ENCODE measurements at places on chromosomes 5 and 9.

- no peak for DNase-seq
Measured at GRCh38 chr5:133299021-133299420, 247.2 kb downstream of the HSPA4 start.

GRCh38 chr5:149766460-149767280 lies 36.6 kb downstream of the PPARGC1B start:
- no peak for DNase-seq

DNA sequence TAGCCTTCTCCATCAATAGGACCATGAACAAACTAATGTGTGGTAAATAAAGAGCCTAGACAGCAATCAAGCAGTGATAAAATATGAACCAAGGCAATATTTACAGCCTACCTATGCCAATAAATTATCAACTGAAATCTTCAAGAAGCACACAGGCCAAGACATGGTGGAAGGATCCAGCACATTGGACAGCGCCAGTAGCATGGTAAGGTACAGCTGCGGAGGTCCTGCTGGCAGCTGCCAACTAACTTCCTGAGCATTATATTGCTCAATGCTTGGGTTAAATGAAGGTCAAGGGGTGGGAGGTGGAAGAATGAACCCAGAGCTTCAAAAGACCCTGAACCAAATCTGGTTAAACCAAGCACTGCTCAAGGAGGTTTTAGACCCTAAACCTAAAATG lies 16.5 kb upstream of the SPDL1 start:
- no peak for DNase-seq

GRCh38 chr5:132101385-132101880 lies 27.8 kb downstream of the CSF2 start:
- no peak for DNase-seq

GRCh38 chr5:149647334-149647733 lies 66.0 kb downstream of the ARHGEF37 start:
- no peak for DNase-seq

DNA sequence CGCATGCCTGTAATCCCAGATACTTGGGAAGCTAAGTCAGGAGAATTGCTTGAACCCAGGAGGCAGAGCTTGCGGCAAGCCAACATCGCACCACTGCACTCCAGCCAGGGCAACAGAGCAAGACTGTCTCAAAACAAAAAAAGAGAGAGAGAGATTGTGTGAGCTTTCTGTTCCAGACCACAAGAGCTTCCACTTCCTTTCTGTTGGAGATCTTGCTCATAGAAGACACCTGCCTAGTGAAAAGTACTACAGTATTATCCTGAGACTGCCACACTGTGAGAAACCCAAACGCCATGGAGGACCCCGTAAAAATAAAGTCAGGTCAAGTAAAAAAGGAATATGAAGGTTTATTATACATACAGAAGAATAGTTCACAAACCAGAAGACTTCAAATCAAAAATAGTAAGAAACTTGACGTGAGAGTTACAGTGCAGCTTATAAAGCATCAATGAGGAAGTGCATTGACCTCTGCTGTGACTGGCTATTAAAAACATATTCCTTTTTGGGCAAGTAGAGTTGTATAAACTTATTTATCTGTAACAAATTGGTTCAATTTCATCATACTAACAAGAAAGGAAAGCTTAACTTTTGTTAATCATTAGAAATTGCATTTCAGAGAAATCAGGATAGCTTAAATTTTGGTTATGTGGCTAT lies 4.3 kb upstream of the EMB start:
- no peak for DNase-seq

GRCh38 chr9:99272836-99273235 lies 50.8 kb downstream of the SEC61B start:
- no peak for DNase-seq

DNA sequence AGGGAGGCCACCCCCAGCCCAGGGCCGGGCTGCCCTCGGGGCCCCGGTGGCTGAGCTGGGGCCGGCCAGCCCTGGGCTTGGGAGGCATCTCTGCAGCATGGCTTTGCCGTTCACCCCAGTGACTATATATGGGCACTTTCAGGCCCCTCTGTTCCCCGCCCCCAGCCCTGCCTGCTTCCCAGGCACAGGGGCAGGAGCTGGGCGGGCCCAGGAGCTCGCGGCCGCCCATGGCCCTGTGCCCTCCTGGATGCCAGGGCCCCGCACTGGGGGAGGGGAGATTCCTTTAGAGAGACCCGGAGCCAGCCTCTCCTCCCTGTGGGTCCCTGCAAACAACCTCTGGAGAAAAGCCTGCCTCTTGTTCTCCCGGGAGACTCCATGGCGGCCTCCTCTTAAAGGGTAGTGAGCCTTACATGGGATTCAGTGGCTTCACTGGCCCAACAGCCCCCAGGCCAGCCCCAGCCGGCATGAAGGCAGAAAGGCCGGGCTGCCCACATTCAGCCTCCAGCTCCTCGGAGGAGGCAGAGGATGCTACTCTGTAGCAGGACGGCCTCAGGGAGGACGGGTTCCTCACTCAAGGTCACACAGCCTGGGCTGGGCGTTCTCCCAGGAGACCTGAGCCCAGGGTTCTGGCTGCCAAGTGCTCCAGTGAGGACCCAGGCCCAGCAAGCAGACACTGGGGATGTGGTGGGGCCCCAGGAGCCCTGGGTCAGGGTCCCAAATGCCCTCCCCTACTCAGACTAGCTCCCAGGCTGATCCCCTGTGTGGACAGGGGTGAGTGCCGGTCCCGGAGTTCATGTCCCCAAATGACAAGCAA lies 4.1 kb downstream of the NACC2 start:
- DNase-seq, result no peak

DNA sequence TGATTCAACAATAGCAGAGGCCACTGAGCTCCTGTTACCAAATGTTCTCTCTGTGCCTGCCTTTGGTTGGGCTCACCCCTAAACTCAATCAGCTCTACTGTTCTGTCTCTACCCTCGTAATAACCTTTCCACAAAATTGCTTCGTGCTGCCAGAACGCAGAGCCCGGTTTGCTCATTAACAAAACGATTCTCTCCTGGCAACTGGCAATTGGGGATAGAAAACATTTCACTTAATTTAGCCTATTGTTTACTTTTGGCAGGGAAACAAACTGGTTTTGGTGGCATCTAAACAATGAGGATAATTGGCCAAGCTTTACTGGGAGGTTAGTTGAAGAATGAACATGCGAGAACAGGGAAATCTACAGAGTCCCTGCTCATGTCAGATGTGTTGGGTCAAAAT lies 56.6 kb downstream of the SLC28A3 start:
- no peak for DNase-seq

GRCh38 chr5:180795771-180796313 lies 6.8 kb downstream of the MGAT1 start:
- no peak for DNase-seq

GRCh38 chr5:1228120-1228519 lies 2.9 kb downstream of the SLC6A18 start:
- DNase-seq, result no peak

DNA sequence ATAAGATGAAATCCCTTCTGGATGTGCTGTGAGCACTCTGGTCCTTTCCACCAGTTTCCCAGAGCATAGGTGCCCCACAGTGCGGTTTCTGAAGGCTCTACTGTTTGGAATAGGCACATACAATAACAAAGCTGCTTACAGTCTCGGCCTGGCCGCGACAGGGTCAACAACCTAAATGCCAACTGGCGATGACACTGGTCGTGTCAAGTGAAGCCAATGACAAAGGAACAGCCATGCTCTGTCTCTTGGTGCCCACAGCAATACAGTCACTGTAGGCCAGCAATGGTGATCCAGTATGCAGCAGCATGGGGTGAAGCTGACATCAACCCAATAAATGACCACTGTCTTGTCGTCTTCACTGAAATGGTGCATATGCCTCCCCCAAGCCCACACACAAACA lies 47.8 kb upstream of the EQTN start:
- no peak for DNase-seq

- DNase-seq, result peak; percentile 48
Measured at GRCh38 chr9:76218886-76219445, 175.3 kb downstream of the RFK start.

DNA sequence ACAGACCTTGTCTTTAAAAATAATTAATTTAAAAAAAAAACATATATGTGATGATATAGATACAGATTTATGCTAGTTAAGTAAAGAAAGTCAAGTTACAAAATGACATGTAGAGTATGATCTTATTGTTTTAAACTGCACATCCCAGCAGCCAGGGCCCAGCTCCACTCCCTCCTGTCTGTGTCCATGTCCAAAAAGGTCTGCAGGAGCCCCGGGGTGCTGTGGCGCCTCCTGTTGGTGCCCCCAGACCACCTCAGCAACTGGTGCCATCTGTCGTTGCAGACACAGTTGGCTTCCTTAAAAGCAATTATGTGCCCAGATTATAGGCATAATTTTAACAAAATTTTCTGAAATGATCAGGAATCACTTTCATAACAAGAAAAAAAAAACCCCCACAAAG lies 33.3 kb downstream of the IPPK start:
- no peak for DNase-seq

- no peak for DNase-seq
Measured at GRCh38 chr9:27784847-27785713, 211.8 kb upstream of the C9orf72 start.

DNA sequence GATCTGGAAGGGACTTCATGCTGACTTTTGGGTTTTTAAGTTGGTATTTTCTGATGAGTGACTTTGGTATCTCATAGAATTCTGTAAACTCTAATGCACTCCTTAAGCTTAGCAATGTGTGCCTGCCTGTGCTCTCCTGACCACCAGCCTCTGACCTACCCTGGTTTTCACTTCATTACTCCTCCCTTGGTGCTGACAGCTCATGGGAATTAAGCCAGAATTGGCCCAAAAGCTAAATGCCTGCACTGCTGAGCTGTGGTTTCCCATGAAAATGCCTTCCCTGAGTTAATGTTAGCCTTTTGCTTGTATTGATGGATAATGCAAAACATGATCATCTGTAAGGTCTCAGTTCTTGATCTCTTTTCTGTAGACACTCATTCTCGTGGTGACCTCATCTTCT lies 308.0 kb downstream of the DOCK8 start:
- no peak for DNase-seq

DNA sequence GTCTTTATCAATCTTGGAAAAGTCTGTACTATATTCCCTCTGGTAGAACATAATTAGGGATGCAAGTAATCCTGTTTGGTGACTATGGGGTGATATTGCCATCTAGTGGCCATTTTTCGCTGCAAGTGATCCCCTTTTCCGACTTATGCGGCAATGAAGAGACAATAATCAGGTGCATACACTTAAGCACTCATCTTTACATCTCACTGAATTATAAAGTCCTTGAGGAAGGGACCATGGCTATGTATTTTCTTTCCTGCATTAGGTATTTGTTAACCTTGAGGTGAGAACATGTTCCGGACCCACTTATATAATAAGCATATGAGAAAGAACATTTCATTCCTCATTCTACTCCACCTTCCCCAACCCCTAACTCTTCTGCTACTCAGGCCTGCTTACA lies 19.6 kb upstream of the LIX1 start:
- peak; percentile 69 for DNase-seq

DNA sequence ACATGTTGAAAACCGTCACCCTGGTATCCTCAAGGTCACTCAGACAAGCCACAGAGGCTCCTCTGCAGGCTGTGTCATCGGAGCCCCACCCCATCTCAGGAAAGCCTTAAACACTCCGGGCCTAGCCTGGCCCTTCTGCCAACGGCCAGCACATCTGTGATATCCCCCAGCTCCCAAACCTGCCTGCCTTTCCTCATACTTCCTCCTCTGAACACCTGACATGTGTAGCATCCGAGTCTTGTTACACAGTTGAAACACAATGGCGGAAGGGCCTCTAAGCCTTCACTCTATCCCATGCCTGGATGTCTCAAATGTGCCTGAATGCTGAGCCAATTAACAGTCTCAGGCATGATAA lies 32.9 kb upstream of the TGFBR1 start:
- DNase-seq, result no peak

DNA sequence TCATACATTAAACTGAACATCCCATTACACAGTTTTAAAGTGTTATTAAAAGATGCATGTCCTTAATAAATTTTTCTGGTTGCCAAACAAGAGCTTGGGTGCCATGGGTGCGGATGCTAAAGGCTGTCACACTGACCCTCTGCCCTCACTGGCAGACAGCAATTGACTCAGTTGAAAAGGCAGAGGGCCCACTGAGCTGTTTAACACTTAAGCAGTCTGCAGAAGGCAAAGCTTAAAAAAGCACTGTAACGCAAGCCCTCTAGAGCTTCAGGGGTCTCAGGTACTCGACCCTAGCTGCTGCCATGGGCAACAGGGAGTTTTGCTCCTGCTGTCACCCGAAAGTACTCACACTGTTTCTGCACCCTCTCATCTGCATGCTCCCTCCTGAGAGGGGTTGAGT lies 726.4 kb upstream of the TYRP1 start:
- no peak for DNase-seq

DNA sequence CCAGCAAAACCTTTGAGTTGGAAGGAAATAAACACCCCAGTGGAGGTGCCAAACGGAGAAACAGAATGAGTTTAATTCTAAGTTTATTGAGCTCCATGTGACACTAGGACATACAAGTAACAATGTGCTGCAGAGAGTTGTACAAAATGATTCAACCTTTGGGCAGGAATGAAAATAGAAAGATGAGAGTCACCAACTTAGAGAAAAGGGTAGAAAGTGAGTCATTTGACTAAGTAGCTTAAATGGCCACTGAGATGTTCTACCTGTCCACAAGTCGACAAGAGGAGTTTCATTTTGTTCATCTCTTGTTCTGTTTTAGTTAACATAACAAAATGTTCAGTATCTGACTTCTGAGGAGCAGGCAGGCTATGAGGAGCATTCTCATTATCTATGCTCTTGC lies 284.7 kb downstream of the NR2F1-AS1 start:
- no peak for DNase-seq

DNA sequence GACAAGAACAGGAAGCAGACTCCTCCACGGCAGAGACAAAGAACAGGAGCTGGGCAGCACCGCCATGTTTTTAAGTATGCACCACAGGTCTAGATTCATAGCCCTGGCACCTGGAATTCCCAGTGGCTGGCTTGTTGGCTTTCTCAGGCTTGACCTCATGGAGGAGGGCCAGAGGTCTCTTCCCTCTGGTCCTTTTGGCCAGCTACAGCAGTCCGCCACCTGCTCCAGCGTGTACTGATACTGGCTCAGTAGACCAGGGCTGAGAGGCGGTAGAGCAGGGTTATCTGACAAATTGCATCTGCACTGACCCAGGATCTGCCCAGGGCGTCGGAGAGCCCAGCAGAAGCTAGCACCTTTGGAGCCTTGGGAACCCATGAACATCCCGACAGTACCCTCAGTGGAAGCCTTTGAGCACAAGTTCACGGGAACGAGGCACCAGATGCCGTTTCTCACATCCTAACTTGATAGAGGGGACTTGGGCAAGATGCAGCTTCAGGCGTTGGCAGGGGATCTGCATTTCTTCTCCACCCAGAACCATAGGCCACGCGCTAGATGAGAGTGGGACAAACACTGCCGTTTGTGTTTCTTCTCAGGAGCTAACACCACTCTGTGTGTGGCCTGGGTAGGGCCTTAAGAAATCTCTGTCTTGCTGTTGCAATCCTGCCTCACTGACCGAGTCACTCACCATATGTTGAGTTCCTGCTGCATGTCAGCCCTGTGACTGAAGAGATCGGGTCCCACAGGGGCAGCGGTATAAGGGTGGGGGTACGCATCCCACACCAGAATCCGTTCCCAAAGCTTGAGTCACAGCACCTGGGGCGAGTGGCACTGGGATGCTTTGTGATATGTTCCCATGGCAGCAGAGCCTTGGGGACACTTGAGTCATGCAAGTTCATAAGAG lies 90.3 kb upstream of the OTULINL start:
- no peak for DNase-seq

Data from ecto neural progenitor cell (in vitro differentiated cells).